ENCODE measurements at places on chromosomes 12 and 14.
A peak's percentile ranks its signal among the peaks of the same experiment; 100 is the strongest.

DNA sequence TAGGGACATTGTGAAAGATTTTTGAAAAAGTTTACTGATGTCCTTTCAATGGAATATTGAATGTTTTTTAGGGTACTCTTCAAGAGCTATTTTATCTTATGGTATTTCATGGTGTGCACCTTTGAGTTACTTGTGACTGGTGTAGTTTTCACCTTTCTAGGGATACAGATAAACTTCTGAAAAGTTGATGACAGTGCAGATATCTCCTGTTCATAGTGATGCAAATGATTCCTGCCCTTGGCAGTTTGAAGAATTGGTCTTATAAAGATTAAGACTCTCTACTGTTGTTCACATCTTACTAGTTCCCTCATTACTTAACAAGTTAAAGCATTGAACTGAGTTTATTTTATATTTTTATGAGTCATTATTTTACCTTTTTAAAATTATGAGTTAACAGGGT is 408.9 kb downstream of the TRHDE start:
- no peak for DNase-seq

GRCh38 chr12:16300736-16301135 is 23.3 kb upstream of the SLC15A5 start:
- peak; percentile 56 for DNase-seq

GRCh38 chr12:7026854-7027253 is 8.6 kb upstream of the LPCAT3 start:
- no peak for DNase-seq

DNA sequence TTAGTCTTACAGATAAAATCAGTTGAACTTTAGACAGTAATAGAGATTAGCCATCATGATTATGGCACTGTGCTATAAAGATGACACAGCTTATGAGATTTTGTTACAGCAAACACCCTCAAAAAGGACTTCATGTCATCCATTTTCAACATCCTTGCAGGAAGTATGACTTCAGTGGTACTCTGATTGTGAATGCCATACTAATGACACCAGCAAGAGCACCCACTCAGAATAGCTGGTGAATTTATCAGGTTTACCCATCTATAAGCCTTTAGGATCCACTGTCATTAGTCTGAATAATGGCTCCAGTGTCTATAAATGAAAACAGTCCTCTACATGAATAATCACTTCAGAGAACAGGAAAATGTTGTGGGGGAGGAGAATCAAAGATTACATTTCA is 615.2 kb downstream of the RPS29 start:
- no peak for DNase-seq

- DNase-seq: no peak
Measured at GRCh38 chr12:111120578-111120977, 200.2 kb upstream of the MYL2 start.

GRCh38 chr12:48671231-48671856 is 10.7 kb downstream of the KANSL2 start:
- DNase-seq: no peak

DNA sequence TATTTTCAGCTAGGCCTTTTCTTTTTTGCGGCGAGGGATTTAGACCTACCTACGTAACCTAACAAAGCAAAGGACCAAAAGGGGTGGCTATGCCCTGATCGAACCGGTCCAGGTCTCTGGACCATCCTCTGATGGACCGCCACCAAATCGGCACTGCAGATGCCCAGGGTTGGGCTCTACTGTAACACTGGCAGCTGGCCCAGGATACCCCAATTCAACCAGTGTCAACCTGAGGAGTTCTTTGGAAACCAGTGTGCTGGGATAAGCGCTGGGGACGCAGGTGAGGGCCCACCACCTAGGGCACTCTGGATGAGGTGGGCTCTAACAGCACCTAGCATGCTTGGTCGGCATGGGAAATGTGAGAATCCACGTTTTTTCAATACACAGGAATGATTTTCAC is 32.2 kb downstream of the FBXO21 start:
- no peak for DNase-seq

- no peak for DNase-seq
Measured at GRCh38 chr12:94157181-94157580, 8.8 kb downstream of the PLXNC1 start.

GRCh38 chr12:54933376-54933775 is 51.2 kb downstream of the TESPA1 start:
- DNase-seq: no peak

GRCh38 chr12:55929306-55929791 is 1.6 kb upstream of the DGKA start:
- DNase-seq: peak; percentile 49

- DNase-seq: no peak
Measured at GRCh38 chr14:73977896-73978295, 27.8 kb downstream of the COQ6 start.

GRCh38 chr12:124419292-124420040 is 124.6 kb downstream of the RFLNA start:
- DNase-seq: no peak

DNA sequence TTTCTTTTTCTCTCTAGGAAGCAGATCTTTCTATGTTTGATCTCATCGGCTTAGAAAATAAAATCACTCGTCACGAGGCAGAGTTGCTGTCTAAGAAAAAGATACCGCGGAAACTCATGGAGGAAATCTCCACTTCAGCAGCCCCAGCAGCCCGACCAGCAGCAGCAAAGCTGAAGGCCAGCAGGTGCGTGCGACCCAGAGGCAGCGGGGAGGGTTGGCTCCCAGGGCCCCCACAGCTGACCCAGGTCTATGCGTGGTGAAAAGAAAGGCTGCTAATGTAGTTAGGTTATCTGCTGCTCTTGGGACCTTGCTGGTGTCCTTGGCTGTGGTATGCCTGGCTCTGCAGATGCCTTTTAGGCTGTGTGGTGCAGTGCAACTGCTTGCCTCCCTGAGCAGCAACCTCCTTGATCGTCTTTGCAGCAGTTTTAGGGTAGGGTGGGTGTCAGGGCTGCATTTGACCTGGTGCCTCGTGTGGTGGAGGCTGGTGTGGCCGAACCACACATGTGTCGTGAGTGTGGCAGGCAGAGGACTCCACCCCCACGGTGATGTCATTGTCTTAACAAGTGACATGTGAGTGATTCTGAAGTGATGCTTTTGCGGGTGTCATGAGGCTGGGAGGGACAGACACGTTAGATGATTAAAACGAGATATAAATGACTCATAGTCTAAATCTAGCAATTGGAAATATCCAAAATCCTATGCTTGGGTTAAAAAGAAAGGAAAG is 68.6 kb downstream of the EP400 start:
- DNase-seq: no peak

GRCh38 chr12:27627123-27627852 is 69.0 kb upstream of the REP15 start:
- DNase-seq: no peak

GRCh38 chr14:70663707-70664179 is 22.0 kb downstream of the TTC9 start:
- no peak for DNase-seq

GRCh38 chr14:81384900-81385299 is 15.2 kb downstream of the STON2 start:
- DNase-seq: no peak

DNA sequence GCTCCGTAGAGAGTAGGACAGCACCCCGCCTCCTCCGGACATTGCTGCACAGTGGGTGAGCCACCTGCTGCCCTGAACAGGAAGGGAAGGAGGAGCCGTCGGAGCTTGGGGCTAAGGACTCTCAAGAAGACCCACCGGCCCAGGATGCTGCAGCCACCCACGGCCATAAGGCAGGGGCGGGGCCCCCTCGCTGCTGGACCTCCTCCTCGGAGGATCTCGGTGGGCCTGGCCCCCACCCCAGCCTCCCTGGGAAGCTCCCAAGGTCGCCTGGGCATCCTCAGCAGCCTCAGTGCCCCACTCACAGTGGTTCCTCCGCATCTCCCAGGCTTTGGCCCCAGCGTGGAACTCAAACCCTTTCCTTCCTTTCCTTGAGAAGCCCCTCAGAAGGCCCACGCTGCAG is 68.6 kb upstream of the DIO3 start:
- no peak for DNase-seq

DNA sequence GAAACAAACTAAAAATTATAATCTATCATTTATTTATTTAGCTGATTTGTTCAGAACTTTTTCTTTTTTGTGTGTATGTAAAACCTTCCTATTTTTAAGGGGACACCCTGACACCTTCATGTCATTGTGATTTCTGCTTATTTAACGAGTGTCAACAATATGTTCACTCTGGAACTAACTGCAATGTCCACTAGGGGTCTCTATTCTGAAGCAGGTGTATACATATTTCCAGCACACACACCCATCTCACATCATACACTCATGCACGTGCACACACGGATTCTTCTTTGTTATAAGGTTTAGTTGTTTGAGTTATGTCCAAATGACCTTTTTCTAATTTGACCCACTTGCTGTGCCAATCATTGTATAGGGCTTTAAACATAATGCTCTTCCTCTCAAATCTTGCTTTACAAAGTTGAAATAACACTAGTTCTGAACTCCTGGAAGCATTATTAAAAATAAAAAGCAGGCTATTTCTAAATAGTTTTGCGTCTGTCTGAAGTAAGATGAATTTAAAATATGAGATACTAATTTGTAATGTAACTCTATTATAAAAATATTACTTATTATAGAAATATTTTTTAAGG is 15.5 kb downstream of the E2F7 start:
- DNase-seq: no peak

DNA sequence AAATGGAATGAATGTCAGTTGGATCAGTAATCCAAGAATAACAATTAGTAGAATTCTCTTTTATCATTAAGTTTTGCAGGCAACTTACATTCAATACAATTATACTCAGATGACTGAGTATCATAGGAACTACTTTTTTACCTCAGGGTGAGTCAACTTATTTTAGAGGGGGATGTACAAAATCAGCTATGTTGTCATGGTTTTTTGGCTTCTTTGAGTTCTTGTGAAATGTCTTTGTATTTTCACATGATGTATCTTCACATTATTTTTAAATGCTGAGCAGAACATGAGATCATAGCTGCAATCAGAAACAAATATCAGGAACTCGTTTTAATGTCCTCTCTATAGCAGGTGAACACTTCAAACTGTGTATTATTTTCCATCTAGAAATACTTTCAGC is 65.3 kb upstream of the PTPRR start:
- DNase-seq: no peak

DNA sequence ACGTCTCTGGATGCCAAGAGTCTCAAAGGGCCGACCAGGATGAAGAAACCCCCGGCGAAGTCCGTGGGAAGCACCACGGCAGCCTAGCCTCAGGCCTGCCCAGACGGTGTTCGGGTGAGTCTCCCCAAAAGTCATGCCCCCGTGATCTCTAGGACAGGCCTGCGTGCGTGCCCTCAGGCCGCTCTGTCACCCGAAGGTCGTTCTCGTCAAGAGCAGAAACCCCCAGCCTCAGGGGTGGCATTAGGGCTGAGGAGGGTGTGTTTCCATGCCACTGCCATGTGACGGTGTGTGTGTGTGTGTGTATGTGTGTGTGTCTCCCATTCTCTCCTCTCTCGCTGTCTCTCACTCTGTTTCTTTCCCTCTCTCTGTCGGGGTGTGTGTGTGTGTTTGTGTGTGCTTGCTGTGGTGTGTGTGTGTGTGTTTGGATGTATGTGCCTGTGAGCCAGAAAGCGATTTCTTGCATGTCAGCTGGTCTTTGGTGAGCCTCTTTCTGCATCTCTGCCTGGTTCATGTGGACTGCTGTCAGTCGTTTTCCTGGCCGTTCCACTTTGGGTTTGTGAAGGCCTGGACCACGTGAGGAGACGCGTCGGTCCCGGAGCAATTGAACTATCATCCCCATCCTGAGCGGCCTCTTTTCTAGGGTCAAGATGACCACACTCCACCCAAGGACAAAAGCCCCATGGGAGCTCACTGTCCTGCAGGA is 772.5 kb upstream of the ALG10B start:
- DNase-seq: no peak

GRCh38 chr12:5882511-5883190 is 62.4 kb downstream of the ANO2 start:
- DNase-seq: no peak

GRCh38 chr12:100329800-100330199 is 27.1 kb upstream of the SLC17A8 start:
- no peak for DNase-seq

DNA sequence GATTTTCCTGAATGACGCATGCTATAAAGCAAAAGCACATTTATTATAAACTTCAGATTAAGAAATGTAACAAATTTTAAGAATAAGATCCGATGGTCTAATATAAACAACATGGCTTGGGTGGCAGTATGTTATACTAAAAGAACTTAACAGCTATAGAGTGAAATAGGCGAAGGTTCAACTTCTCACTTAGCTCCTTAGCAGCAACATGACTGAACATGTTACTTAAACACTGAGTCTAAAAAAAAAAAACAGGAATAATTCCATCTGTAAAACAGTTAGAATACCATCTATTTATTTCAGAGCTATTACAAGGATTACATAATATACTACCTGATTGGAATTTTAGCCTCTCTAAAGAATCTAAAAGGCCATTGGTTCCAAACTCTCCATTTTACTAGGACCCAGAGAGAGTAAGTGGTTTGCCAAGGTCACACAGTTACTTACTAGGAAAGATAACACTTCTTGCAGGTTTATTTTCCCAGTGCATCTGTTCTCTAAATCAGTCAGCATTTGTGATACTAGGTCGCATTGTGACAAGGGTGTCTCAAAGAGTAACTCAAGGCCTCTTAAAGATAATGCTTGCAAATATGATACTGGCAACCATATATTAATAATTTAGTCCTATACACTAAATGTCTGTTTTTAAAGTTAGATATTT is 14.8 kb downstream of the OSBPL8 start:
- no peak for DNase-seq

GRCh38 chr12:466039-466438 is 6.3 kb downstream of the B4GALNT3 start:
- no peak for DNase-seq

DNA sequence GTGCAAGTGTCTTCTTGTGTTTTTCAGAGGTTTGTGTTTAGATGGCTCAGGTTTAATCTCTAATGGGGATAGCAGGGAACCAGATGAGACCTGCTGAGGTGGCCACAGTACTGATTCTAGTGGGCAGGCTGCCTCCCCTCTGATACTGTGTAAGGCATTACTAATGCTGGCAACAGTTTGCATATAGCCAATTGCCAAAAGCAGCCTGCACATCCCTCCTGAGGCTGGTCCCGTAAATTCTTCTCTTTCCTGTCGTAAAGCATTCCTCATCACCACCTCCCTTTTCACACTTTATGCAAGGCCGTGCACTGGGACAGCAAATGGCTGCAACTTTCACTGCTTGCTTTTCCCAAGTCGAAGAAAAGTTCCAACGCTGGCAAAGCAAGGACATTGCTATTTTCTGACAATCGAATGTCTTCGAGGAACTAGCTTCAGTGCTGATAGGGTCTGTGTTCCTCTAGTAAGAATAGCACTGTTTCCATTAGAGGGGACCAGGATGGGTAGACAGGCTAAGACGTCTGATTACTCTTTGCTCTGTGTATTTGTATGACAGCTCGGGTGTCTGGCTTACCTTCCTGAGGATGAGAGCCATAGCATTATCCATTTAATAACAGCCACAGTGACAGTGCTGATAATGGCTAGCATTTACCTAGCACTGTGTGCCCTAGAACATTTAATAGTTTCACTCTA is 178.2 kb upstream of the HIF1A start:
- no peak for DNase-seq

All from left ventricle myocardium superior (tissue), 1 donor.